HFFc6 (cell line): ENCODE measurements at places on chromosomes 2 and 18.

GRCh38 chr2:180539541-180539940, 440.9 kb upstream of the UBE2E3 start:
- DNase-seq: no peak

DNA sequence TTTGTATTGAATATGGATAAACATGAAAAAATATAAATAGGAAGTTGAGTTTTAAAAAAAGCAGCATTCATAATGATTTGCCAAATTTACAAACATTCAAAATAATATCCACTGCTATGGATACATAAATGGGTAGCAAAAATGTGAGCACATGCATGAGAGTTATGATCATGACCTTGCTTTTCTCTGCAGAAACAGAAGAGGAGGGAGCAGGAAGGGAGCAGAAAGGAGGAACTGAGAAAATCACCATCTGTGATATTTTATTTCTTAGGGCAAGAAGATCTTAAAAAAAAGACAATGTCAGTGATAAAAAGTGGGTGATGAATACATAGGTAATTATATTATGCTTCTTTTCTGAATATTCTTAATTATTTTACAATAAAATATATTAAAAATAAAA, 17.7 kb upstream of the CCDC93 start:
- DNase-seq: no peak

- no peak for DNase-seq
Measured at GRCh38 chr2:10378189-10378588, 69.9 kb downstream of the ODC1 start.

DNA sequence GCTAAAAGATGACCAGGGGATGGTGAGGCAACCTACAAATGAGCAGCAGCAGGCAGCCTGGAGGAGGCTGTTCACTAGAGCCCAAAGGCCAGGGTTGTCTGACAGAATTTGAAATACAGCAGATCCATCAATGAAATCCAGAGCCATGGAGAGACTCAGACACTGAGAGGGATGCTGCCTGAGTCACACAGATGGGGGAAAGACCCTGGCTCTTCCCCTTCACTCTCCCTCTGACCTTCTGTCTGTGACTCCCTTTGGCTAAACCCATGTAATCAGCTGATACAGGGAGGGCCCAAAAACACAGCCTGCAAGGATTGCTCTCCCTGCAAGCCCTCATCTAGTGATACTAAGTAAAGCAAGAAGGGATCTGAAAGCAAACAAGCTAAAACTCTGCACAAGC, 166.5 kb upstream of the SPOPL start:
- DNase-seq: no peak

GRCh38 chr18:1270081-1270480, 365.4 kb downstream of the ADCYAP1 start:
- no peak for DNase-seq

DNA sequence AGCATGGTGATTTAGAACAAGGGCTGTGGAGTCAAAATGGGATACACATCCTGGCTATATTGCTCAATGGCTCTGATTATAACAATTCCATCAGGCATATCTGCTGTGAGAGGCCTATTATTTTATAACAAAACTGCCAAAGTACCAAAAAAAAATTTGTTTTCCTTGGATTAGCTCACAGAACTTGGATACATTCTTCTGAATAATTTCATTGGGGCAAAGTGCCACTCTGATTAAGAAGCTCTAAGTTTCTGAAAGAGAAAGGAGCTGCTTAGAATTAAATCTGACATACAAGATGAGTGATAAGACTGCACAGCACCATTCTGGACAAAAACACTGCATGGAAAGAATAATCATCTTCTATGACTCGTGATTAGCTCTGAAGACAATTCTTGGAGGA, 85.7 kb downstream of the SMC6 start:
- peak; percentile 22 for DNase-seq

DNA sequence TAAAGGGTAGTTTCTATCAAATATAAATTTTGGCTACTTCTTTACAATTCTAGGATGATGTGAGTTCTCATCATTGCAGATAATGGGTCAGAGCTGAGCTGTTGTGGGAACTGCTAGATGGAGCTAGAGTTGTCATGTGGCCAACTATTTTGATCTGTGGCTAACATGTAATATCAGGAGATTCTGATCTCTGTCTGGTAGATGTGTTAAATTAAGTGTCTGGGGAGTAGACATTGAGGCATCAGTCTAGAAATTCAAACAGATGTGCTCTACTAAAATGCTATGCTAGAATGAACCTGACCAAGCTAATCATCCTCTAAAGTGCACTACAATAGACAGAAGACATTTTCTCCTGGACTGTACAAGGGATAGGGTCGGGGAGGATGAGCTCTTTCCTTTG, 30.3 kb upstream of the DARS1 start:
- no peak for DNase-seq

- no peak for DNase-seq
Measured at GRCh38 chr2:174493549-174494331, 6.9 kb upstream of the GPR155 start.

DNA sequence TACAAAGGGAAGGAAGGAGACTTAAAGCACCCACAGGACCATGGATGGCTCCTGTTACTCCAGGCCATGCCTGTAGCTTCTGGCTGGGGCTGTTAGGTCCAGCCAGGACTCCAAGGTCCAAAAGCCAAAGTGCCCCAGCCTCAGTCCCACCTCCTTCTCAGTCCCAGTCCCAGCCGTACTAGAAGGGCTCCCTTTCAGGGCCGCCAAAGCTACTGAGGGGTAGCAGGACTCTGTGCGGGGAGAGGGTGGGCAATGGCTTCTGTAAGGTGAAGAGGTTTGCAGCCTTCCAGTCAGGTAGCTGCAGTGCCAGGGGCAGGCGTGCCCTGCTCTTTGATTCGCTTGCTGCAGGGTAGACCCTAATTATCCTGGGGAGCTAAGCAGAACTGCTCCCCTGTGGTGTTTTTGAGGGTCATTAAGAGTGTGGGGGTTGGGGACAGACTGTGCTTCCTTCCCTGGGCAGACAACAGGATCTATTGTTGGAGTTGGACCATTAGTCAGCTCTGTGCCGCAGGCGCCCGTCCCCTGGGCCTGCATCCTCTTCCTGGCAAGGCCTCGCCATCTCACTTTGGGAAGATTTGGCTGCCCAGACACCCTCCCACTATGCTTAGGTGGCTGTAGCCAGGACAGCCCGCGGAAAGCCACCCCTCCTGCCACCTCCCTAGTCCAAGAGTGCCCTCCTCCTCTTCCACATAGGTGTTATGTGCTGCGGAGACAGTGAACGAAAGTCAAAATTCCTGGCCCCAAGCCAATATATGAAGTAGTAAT, 118.8 kb downstream of the ZBTB7C start:
- DNase-seq: no peak

DNA sequence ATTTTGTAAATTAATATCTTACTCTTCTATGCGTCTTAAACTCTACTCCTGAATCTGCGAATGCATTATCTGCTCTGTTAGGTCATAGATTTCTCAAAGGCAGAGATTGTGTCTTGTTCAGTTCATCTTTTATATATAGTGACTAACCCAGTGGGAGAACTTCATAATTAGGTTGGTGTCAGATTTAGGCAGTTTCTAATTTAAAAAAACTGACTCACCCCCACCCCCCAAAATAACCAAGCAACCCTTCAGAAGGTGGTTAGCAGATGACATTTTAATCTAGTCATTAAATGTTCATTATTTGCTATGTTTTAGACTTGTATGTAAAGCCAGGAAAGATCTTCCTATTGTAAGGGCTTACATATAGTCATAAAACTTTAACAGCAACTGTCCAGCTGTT, 10.4 kb downstream of the SERPINB12 start:
- no peak for DNase-seq

DNA sequence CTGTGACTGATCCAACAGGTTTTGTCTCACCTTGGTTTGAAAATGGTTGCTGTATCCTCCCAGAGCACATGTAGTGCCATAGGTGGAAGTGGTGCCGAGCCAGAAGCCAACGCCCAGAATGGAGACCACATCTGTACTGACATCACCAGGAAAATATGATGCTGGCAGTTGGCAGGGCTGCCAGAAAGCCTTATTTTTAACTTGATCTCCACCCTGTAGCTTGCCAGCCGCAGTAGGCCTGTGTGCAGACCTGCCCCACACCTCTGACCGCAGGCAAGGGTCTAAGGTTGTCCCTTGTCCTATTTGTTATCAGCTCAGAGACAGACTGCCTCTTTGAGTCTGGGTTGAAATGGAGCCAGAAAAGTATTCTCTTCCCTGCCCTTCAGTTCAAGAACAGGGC, 123.5 kb upstream of the EML6 start:
- DNase-seq: no peak

DNA sequence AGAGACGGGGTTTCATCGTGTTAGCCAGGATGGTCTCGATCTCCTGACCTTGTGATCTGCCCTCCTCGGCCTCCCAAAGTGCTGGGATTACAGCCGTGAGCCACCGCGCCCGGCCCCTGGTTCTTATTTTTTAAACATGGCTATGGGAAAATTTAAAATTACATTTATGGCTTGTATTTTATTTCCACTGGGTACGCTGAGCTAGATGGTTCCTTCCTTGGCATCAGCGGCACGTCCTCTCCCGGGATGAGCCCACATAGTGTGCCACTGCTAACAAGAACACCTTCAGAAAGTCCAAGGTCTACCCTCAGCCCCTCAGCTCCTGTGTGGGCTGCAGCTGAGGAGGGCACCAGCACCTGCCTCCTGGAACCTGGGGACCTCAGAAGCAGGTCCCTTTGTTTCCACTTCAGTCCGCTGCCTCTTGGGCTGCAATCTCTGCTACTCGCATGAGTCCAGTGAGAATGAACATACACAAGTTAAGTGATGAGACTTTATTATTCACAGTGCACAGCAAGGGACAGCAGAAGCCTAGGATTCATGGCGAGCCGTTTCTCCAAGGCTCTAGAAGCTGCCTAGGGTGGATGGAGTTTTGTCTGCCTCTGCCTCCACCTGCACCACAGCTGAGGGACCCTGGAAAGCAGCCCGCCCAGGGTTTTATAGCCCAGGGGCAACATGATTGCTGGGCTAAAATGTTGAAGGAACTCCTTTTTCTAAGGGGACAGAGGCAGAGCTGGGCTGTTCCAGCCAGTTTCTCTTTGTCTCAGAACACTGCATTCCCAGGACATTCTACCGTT, 107.5 kb upstream of the TEX51 start:
- DNase-seq: no peak

GRCh38 chr2:13515254-13515653, 798.5 kb downstream of the TRIB2 start:
- DNase-seq: no peak

DNA sequence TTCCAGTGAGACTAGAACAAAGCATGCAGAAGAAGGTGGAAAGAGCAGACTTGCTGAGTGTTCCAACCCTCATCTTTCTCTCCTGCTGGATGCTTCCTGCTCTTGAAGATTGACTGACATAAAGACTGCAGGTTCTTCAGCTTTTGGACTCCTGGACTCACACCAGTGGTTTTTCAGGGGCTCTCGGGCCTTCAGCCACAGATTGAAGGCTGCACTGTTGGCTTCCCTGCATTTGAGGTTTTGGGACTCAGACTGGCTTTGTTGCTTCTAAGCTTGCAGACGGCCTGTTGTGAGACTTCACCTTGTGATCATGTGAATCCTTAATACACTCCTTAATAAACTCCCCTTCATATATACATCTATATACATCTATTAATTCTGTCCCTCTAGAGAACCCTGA, 20.4 kb downstream of the VRK2 start:
- no peak for DNase-seq

DNA sequence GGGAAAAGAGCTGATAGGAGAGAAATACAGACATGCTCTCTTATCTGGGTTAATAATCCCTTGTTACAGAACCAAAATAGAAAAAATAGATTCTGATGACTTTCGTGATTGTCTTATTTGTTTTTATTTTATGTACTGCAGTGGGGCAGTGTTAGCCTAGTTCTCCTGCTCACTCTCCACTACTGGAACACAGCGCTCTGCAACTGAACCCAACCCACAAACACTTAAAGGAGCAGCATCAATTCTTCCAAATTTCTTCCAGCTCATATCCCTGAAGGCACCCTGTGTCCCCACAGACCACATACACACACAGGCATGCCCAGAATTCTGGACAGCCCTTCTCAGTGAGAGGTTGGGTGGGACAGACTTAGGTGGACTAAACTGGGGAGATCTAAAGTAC, 160.6 kb downstream of the SS18 start:
- no peak for DNase-seq

DNA sequence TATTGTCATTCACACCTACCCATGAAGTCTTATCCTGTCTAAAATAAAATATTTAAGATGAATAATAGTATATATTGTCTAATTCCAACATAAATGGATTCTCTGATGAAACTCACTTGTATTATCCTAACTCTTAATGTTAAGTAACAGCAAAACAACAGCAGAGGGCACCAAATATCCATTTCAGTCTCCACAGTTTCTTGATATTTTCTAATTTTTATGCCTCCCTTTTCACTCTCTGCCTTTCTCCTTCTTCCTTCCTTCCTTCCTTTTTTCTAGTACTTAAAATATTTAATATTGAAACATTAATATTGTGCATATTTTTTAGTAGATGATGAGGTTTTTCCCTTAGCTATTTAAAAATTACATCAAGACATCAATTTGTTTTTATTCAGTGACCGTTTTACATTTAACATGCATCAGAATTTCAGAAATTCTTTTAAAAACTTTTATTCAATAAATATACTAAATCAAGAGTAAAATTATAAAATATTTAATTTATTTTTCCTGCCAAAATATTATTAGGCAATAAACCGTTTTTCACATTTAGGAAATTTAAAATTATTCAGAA, 97.6 kb downstream of the WDR7 start:
- DNase-seq: peak; percentile 35

DNA sequence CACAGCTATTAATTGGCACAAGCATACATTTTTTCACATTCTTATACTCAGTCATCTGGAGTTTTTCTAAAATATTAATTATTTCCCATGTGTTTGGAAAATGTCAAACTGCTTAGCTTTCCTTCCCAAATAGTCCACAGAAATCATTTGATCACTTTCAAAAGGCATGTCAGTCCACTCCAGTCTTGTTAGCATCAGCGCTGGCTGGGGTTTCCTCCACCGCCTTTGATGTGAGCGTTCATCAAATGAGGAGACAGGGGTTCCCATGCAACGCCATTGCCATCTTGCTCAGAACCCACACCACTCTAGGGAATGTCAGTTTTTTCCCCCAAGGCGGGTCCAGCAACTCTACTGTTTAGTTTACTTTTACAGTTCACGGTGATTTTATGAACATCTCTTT, 13.1 kb upstream of the RAX start:
- DNase-seq: no peak

DNA sequence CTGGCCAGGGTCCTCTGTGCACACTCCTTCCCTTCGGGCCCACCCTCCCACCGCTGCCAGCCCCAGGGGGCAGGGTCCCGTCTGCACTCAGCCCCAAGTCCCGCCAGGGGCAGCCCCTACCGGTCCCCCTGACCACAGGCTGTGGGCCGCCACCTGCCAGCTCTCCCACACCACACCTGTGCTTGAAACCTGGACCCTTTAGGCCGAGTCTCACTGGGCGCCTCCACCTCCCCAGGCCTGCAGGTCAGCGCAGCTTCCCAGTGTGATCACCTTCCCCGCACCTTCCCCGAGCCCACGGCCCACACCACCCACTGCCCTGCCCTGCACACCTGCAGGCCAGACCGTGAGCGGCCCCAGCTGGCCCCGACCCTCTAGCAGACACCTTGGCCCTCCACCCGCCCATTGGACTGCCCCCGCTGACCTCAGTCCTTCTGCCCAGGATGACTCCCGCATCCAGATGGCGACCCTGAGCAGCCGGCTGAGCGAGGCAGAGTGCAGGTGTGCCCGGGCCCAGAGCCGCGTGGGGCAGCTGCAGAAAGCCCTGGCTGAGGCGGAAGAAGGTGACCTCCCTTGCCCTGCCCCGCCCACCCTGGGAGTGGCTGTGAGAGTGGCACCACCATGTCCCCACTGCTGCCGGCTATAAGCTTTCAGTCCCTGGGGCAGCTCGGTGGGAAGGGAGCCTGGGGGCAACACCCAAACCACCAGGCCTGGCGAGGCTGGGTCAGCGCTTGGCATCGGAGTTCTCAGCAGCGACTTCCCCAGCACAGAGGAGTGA, 31.3 kb upstream of the SNED1 start:
- DNase-seq: no peak
